ENCODE measurements at places on chromosomes 1 and 21. TPM values are rescaled to one million over a fixed set of nuclear protein-coding genes. Genes with fewer than 3 reads are reported as not detected.

DNA sequence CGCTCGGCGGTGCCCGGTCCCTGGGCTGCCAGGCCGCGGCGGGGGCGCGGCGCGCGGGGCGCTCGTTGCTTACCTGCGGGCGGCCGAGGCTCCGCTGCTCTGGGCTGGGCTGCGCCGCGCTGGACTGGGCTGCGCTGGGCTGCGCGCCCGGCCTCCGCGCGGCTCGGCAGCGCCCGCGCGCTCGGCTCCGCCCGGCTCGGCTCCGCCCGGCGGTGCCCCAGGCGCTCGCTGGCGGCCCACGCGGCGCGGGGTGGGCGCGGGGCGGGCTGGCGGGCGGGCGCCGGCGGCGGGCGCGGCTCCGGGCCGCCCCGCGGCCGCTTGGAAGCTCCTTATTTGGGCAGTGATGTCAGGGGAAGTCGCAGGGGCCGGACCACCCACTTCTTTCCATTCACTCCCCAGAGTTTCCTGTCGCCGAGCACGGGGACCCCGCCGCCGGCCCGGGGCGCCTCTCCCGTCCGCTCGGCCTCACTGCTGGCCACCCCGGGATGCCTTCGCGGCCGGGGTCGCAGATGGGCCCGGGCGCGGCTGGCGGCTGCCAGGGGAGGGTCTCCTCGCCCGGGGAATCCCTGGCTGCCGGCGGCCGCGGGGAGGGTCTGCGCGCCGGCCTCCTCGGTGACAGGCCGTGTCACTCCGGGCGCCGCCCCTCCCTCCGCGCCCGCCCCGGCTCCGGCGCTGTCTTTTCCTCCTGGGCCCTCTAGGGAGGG is 177.7 kb upstream of the EDN2 start:
- no peak for DNase-seq

Gene CTXND2
- total RNA-seq: 0.05 TPM

DNA sequence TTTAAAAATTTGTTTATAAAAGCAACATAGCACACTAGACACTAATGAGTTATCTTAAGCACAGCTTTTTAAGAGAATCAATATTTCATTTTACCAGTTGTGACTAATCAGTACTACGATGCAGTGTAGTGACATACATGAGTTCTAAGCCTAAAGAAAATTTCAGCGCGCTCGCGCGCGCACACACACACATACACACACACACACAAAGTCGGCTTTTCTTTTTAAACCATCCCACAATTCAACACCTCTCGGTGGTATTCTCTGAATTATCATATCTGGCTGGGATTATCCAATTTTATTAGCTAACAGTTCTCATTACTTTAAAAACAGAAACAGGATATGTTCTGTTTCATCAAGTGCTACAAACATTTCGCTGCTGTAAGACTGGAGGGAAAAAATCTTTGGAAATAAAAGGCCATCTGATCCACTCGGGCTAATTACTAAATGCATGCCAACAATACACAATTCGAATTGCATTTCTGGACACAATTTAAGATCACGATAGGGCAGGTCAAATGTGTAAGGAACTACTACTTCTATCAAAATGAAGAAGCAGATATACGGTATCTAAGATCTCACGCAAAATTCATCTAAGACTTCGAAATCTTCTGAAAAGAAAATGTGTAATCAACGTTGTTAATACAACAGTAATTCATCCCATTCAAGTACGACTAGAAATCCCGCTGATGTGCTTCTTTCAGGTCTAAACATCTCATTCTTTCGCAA is 1.2 kb downstream of the TUT4 start:
- DNase-seq: no peak

- no peak for DNase-seq
These were observed 26.1 kb upstream of the HUNK start for GRCh38 chr21:31846690-31847089.

Gene SLC1A7
- under 0.01 TPM for total RNA-seq

Gene PRR9
- 0.33 TPM for total RNA-seq

DNA sequence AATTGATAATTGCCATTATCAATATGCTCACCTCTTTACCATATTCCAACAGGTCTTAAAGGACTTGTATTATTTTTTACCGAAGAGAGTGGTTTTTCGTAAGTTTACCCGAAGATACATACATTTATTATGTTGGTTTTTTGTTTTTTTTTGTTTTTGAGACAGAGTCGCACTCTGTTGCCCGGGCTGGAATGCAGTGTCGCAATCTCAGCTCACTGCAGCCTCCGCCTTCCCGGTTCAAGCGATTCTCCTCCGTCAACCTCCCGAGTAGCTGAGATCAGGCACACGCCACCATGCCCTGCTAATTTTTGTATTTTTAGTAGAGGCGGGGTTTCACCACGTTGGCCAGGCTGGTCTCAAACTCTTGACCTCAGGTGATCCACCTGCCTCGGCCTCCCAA is 30.8 kb downstream of the NR5A2 start:
- DNase-seq: no peak

DNA sequence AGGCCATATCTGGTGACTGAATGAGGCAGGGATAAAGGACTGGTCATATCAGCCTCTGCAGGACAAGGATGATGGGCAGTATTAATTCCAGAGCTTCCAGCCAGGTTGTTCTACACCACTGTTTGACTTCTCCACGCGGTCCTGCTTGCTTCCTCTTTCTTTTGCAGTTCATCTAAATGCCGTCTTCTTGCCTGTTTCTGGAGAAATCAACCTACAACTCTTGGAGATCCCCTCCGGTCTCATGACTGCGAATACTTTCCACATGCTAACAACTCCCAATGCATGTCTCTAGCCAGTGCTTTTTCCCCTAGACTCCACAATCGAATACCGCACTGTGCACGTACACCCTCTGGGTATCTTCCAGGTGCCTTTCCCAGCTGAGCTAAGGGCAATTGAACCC is 14.1 kb upstream of the TIAM1 start:
- no peak for DNase-seq

GRCh38 chr1:147542569-147542897 is 1.2 kb downstream of the BCL9 start:
- peak; percentile 37 for DNase-seq

GRCh38 chr1:30909365-30910068 is 959 bp upstream of the SDC3 start:
- no peak for DNase-seq

Gene MMP23B
- total RNA-seq: 4.1 TPM

Gene LCE3A
- total RNA-seq: not detected

GRCh38 chr1:12405325-12406210 is 175.7 kb downstream of the VPS13D start:
- DNase-seq: no peak

GRCh38 chr21:26833011-26833410 is 12.2 kb downstream of the ADAMTS1 start:
- DNase-seq: no peak

DNA sequence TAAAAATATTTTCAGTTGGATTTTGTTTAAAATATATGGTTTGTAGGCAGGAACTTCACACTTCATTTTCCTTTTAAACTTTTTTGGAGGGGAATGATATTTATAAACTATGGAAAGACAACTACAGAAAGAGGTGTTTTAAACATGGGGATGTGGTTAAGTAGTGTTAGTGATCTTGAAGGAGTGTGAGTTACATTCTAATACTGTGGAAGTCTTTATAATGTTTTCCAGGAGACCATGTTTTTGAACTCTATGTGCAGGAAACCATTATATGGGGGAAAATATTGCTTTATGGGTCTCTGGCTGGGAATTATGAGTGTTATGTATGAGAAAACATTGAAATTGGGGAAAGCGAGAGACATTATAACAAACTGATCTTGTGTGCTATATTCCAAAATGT is 35.8 kb upstream of the COL24A1 start:
- no peak for DNase-seq

DNA sequence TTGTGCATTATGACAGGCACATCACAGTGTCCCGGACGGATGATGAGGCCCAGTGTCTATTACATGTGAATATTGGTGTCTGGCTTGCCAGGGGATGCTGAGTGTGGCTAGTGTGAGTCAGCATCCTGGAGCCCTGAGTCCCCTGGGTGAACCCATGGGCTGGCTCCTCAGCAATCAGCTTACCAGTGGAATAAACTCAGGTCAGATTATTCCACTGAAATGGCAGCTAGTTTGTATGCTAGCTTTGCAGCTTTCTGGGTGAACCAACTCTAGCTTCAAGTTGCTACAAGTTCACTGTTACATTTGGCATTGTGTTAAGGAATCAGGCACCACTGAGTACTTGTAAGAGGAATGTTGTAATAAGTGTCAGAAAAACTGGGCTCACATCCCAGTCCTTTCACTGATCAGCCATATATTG is 23.9 kb upstream of the RPTN start:
- no peak for DNase-seq

GRCh38 chr1:14600405-14601112 is 2.1 kb downstream of the KAZN start:
- DNase-seq: no peak

DNA sequence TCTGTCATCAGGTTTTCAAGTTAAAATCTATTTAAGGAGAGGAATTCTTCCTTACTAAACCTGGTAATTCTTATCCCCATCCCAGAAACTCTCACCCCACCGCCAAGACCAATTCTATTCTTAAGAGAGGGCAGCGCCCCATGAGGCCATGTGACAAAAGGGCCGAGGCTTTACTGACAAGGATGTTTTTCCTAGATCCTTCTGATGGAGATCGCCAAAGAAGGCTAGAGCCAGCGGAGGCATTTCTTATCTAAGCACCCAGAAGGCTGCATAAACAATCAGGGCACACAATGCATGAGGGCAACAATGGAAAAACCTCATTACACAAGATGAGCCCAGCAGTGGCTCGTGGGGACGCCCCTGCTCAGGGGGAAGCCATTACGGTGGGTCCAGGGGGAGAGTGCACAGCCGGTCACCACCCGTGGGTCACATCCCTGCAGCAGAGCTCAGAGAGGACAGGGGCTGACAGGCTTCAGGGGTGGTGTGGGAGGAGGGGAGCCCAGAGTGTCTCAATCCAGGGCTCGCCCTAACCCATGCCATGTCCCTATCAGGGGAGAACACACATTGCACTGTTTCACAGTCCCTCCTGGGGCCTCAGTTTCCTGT is 88.7 kb downstream of the ITPKB start:
- DNase-seq: no peak

- peak; percentile 12 for DNase-seq
These were observed 96.0 kb upstream of the DUSP10 start for GRCh38 chr1:221837896-221838295.

DNA sequence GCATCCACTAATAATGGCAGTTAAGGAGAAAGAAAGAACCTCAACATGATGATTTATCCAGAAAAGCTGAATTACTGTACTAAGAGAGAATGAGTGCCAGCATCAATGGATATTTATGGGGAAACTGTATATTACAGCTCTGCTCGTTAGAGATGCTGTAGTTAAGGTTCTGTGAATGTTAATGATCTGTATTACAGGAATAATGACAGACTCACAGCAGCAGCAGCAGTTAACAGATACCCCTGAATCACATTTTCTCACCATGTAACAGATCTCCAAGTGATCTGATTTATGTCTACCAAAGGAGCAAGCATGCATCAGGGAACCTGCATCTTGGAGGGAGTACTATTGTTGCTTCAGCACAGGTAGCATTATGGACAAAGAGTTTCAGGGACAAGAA is 80.6 kb upstream of the C8B start:
- no peak for DNase-seq

DNA sequence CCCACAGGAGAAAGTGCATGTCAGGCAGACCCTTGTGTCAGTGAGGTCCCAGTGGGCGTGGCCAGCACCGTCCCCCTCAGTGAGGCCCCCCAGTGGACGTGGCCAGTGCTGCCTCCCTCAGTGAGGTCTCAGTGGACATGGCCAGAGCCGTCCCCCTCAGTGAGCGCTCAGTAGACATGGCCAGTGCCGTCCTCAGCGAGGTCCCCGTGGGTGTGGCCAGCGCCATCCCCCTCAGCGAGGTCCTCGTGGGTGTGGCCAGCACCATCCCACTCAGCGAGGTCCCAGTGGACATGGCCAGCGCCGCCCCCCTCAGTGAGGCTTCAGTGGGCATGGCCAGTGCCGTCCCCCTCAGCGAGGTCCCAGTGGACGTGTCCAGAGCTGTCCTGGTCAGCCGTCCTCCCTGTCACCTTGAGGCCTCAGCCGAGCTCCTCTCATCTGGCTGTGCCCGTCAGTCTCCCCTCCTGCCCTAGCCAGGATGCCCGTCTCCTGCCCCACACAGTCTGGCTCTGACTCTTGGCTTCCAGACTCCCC is 35.5 kb downstream of the PDE9A start:
- no peak for DNase-seq
